M059J (cell line): ENCODE measurements at places on chromosomes 2 and 18. TPM values are rescaled to one million over a fixed set of nuclear protein-coding genes. Genes with fewer than 3 reads are reported as not detected.

GRCh38 chr2:240245706-240246105 is 105.2 kb upstream of the OTOS start:
- DNase-seq, result no peak

DNA sequence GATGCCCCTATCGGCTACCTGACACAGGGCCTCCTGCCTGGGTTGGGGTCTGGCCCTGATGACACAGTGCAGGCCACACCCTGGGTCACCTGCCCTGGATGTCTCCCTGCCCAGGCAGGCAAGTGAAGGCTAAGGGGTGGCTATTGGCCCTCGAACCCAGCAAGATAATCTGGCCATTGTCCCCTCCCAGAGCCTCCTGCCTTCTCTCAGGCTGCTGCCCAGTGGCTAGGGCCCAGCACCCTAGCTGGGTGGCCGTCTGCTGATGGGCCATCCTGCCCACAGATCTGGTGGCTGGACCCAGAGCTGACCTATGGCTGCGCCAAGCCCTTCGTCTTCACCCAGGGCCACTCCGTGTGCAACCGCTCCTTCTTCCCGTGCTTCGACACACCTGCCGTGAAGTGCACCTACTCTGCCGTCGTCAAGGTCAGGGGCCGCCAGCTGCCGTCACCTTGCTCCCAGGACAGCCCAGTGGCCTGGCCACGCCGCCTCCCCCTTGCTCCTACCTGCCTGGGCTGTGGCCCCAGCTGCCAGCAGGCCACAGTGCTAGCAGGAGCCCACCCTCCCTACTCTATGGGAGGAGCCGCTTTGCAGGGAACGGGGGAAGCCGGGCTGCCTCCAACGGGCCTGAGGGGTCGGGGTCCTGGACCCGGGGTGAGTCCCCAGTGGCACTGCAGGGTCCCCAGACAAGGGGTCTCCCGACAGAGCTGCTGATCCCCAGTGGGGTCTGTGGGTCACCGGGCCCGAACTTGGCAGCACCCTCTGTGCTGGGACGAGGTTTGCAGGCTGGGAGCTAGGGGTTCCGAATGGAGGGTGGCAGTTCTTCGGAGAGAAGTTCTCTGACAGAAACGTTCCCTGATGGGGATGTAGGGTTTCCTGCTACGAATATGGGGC is 4.1 kb downstream of the RNPEPL1 start:
- no peak for DNase-seq

- DNase-seq, result no peak
Measured at GRCh38 chr2:197975931-197976519, 171.6 kb downstream of the PLCL1 start.

GRCh38 chr2:19667536-19667949 is 234.2 kb downstream of the TTC32 start:
- no peak for DNase-seq

GRCh38 chr2:111017034-111017622 is 103.6 kb upstream of the BCL2L11 start:
- DNase-seq, result no peak

DNA sequence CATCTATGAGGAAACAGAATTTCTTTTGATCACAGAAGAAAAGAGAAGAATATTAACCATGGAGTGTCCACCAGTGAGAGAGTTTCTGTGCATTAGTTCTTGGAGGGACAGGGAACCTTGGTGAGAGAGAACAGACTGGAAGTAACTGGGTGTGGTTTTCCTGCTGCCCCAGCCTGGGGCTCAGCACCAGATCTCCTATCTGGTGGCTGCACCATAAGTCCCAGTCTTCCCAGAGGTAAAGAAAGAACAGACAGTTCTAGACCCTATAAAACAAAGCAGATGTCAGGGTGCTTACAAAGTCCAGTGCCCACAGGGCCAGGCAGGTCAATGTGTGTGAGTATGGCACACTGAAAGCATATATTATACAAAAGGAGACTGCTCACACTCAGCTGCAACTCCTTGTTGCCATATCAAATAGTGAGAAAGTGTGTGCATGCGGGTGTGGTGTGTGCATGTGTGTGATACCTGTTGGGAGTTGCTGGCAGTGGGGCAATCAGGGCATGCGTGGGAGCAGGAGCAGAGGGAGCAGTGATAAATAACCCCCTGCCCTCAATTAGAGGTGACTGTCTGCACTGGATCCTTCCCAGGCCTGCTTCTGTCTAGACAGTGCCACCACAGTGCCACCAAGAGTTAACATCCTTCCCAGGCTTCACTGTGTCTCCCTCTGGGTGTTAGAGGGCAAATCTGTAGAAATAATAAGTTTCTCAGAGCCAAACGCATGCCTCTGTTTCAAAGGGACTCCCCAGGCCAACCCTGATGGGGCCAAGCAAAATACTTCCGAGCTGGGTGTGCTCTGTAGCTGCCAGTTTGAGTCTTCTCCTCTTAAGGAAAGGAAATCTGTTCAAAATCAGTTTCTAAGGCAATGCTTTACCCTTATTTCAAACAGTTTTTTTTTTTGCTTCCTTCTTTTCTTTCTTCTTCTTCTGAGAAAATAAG is 45.7 kb downstream of the RDH14 start:
- no peak for DNase-seq

DNA sequence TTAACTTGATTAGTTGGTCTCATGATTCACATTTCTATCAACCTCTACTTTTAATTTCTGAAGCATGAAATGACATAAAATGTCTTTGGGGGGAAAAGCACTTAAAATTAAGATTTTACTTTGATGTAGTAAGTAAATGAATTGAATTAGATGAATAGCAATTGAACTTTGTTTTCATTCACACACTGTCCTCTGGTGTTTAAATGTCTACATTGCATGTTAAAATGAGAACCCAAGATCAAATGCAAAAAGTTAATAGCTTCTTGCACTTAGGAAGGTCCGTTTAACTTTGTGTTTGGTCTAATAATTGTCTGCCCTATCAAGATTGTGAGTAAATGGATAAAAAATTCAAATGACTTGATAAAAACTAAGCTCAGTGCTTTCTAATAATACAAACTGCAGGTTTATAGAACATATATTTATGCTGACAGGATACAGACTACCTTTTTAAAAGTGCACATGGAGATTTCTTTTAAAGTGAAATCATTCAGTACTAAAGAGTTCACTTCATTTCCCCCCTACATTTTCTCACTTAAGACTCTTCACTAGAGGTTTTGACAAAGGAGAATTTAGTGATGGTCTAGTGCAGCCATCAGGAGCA is 156.2 kb upstream of the NABP1 start:
- DNase-seq, result peak; percentile 32

The LRP2 gene
- total RNA-seq, result not detected in 2 replicates

DNA sequence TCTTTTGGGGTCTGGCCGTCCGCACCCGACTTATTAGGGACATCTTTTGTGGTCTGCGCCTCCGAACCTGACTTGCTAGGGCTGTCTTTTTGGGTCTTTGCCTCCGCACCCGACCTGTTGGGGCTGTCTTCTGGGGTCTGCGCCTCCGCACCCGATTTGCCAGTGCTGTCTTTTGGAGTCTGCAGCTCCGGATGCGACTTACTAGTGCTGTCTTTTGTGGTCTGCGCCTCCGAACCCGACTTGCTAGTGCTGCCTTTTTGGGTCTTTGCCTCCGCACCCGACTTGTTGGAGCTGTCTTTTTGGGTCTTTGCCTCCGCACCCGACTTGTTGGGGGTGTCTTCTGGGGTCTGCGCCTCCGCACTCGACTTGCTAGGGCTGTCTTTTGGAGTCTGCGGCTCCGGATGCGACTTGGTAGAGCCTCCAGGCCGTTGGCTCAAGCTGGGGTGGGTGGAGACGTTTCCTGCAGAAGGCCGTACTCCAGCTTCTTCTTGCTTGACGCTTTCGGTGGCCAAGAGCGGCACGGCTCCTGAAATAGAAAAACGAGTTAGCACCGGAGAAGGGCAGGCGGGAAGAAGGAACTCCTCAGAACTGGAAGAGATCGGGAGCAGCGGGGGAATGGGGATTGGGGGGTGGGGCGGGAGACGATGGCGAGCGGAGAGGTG is 498 bp downstream of the TGOLN2 start:
- DNase-seq, result peak; percentile 43

DNA sequence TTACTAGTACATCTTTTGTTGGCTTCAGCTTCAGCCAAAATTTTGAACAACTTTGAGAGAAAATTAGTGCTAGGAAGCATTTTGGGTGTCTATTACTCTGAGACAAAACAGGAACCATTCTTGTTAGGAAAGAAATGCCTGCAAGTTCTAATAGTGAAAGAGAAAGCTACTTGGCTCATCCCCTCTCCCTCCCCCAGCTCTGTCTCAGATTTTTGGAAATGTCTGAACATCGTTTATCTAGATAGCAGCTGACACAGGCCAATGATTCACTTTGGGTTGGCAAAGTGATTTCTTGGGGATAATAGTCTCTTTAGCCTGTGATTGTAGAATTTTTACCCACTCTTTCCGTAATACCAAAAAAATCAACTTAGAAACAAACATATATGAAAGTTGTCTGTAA is 42.3 kb upstream of the PTPRM start:
- DNase-seq, result peak; percentile 31

The GCKR gene
- not detected in 2 replicates for total RNA-seq

DNA sequence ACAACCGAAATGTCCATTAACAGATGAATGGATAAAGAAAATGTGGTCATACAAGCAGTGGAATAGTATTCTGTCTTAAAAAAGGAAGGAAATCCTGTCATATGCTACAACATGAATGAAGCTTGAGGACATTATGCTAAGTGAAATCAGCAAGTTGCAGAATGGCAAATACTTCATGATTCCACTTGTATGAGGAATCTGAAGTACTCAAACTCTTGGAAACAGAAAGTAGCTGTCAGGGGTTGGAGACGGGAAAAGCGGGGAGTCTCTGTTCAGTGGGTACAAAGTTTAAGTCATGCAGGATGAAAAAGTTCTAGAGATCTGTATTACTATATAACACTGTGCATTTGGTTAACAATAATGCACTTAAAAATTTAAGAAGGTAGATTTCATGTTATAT is 209.0 kb upstream of the SIX2 start:
- DNase-seq, result no peak

GRCh38 chr18:379681-380330 is 112.0 kb upstream of the THOC1 start:
- no peak for DNase-seq

GRCh38 chr2:170298115-170298514 is 120.2 kb downstream of the MYO3B start:
- no peak for DNase-seq

The ABCG8 gene
- total RNA-seq, result not detected in 2 replicates

GRCh38 chr2:88837511-88838160 is 146.2 kb downstream of the RPIA start:
- no peak for DNase-seq

- peak; percentile 15 for DNase-seq
Measured at GRCh38 chr2:171958475-171958874, 36.2 kb downstream of the HAT1 start.

The PMS1 gene
- 17.5 and 22.8 TPM in 2 replicates for total RNA-seq

GRCh38 chr2:25445464-25445863 is 103.7 kb upstream of the DNMT3A start:
- no peak for DNase-seq

- no peak for DNase-seq
Measured at GRCh38 chr18:8018701-8019331, 451.7 kb downstream of the PTPRM start.

DNA sequence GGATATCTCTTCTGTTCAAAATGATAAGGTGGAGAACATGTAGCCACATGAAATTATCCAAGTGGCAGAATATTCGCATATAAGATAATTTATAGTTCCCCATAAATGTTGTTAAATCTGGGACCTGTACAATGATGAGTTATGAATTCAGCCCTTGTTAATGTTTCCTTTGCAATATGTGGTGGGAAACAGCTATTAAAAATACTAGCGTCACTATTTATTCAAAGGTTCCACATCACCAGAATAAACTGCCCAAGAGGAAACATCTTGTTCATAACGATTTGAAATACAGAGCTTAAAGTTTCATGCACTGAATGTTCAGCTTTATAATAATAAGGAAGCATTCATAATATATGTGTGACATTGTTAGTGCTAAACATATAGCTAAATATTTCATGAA is 223.9 kb upstream of the TCF4 start:
- DNase-seq, result no peak

DNA sequence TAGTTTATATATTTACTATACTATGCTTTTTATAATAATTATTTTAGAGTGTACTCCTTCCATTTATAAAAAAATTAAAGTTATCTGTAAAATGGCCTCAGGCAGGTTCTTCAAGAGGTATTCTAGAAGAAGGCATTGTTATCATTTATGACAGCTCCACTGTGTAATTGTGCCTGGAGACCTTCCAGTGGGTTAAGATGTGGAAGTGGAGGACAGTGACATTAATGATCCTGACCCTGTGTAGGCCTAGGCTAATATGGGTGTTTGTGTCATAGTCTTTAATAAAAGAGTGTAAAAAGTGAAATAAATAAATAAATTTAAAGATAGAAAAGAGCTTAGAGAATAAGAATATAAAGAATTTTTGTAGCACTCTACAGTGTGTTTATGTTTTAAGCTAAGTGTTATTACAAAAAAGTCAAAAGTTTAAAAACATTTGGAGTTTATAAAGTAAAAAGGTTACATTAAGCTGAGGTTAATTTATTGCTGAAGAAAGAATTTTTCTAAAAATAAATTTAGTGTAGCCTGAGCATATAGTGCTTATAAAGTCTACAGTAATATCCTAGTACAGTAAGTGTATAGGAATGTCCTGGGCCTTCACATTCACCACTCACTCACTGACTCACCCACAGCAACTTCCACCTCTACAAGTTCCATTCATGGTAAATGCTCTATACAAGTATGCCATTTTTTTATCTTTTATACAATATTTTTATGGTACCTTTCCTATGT is 190.0 kb upstream of the SESTD1 start:
- DNase-seq, result peak; percentile 87

DNA sequence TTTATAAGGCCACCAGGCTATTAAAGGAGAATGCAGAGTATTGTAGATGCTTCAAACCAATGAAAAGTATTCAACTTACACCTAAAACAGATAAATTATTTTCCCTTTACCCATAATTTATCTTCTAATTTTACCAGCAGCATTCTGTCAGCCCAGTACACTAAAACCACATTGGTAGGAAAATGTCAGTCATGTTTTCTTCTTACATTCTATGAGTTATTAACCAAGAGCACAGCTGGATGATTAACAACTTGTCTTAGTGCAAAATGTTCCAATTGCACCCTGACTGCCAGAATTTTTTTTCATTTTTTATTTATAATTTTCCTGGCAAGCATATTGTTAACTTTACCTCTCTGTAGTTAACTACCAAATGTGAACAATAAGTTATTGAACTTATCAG is 79.0 kb upstream of the WDR75 start:
- peak; percentile 15 for DNase-seq

DNA sequence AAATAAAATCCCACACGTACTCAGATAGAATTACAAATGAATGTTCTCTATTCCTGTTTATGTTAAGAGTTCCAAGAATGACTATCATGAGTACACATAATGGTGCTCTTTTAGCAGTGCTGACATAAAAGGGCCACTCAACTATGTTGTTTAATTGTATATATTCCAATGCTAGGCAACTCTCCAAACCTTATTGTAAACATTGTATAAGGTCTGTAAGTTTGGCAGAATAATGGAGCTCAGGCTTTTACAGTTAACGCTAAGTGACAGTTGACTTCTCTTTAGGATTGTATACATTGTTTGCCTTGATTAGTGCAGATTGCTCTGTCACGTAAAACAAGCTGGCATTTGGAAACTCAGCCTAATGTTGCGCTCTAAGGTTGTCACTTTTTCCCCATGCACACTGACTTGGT is 20.8 kb downstream of the RBMS1 start:
- no peak for DNase-seq

GRCh38 chr18:51188024-51188701 is 9.3 kb downstream of the MEX3C start:
- DNase-seq, result no peak
